ENCODE measurements at places on chromosomes 3 and 15.

- DNase-seq: no peak
Observed at GRCh38 chr3:156489462-156489911, 65.4 kb downstream of the SSR3 start.

GRCh38 chr3:46848271-46849044, 14.8 kb downstream of the MYL3 start:
- DNase-seq: peak; percentile 53

- DNase-seq: no peak
Observed at GRCh38 chr15:40844696-40845030, 815 bp downstream of the SPINT1 start.

- no peak for DNase-seq
Observed at GRCh38 chr15:49979705-49980382, 139.2 kb downstream of the ATP8B4 start.

DNA sequence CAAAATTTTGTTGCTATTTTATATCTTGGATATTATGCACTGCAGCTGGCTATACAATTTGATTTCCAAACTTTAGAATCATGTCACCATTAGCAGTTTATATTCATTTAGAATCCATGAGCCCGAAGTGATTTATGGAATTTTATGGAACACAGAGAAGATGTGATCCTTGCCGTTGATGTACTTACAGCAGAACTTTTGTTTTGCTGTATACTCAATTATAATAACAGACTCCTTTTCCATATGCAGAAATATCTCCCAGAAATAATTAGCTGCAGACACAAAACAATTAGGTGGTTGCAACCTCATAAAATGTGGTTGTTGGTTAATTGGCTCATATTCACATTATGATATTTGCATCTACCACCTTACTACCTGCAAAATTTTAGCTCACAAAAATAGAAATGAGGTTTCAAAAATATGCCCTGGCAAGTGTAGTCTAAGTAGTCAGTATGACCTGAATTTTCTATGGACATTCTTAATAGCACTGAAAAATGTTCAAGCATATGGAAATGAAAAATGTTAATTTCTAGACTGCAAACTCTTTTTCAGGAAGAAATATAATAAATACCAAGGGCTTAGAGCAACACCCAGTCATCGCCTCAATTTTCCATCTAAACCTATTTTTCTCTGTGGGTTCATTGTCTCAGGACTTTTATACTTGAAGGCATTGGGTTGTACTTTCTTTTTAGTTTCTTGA, 997.6 kb downstream of the MCTP2 start:
- DNase-seq: no peak

DNA sequence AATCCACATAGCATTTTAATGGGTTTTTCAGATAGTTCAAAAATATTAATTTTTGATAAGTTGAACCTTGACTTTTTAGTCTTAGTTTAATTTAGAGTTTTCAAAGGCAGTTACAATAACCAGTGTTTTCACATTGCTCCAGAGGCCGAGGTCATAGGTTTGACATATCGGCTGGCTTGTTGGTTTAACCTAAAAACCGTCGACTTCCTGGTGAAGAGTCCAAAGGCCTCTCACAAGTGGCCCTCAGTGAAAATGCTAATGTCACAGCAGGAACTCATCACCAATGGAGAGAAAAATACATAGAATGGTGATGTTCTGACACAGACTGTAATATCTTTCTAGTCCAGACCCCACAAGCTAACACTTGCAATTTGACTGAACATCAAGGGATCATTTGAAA, 642.3 kb downstream of the PLOD2 start:
- DNase-seq: no peak

DNA sequence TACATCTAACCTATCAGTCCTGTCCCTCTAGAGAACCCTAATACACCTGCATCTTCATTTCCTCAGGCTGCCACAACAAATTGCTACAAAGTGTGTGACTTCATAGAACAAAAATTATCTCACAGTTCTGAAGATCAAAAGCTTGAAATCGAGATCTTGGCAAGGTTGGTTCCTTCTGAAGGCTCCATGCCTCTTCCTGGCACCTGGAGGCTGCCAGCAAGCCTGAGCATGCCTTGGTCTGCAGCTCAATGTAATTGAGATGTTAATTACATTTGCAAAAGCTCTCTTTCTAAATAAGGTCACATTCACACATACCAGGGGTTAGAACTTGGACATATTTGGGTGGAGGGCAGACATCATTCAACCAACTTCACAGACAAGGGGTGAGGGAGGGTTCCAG, 86.4 kb upstream of the ABHD17C start:
- no peak for DNase-seq

DNA sequence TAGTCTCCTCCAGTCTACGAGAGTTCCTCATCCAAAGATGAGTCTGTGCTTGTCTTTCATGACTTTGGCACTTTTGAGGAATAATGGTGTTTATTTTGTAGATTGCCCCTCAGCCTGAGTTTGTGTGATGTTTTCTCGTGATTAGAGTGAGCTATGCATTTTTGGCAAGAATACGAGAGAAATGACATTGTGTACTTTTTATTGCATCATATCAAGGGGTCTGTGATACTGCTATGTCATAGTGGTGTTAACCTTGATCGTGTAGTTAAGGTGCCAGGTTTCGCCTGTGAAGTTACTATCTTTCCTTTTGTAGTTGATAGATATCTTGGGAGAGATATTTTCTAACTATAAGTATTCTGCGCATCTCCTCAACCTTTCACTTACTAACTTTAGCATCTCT, 18.9 kb downstream of the RSRC1 start:
- DNase-seq: no peak

- DNase-seq: peak; percentile 81
Observed at GRCh38 chr3:183185696-183186095, 23.2 kb upstream of the LAMP3 start.

- no peak for DNase-seq
Observed at GRCh38 chr15:58139989-58140522, 1.9 kb downstream of the AQP9 start.

GRCh38 chr3:54014067-54014466, 108.3 kb upstream of the CACNA2D3 start:
- DNase-seq: no peak

- peak; percentile 43 for DNase-seq
Observed at GRCh38 chr3:45095916-45096526, 50.2 kb downstream of the CDCP1 start.

- peak; percentile 46 for DNase-seq
Observed at GRCh38 chr15:98860281-98861041, 147.1 kb downstream of the PGPEP1L start.

- no peak for DNase-seq
Observed at GRCh38 chr15:25763331-25763751, 99.8 kb downstream of the ATP10A start.

DNA sequence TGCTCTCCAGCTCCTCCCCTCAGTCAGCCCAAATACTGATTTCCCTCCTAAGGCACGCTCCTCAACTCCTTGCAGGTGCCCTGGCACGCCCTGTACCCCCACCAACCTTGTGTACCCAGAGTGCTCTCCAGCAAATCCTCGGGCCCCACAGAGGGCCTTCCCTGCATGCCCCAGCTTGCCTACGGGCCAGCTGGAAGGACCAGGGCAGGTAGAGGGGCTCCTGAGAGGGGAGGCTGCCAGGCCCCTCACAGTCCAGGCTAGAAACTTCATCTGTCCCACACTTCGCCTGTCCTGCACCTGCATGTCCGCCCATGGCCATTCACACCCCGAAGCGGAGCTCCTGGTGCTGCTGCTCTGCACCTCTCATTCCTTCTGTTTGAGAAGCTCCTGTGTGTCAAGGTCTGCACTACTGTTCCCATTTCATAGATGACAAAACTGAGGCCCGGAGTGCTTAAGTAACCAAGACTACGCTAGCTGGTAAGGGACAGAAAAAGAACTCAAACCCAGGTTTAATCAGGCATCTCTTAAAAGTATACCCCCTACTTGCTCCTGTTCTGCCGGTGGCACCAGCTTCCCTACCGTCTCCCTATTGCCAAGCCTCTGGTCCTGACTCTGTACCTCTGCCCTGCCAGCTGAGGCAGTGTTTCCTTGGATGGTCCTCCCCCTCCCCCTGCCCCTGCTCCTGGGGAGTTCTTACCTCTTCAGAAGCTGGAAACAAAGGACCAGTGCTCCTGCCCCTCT, 35.6 kb downstream of the ZXDC start:
- no peak for DNase-seq

DNA sequence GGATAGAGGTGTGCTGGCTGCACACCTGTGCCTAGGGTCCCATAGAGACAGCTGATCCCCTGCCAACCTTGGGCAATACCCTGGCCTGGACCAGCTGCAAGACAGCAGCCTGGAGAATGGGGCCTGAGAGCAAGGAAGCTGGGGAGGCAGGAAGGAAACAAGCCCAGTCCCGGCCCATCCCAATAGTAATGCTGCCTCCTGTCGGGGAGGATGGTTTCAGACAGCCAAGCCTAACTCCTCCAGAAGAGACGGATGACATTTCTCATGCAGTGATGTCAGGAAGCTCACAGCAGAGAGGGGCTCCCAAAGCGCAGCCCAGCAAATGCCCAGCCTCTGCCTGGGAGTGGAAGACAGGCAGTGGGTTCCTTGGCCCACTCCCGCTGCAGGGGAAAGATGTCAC, 408.8 kb downstream of the OCA2 start:
- no peak for DNase-seq

- no peak for DNase-seq
Observed at GRCh38 chr15:91113030-91113429, 13.0 kb downstream of the SV2B start.

DNA sequence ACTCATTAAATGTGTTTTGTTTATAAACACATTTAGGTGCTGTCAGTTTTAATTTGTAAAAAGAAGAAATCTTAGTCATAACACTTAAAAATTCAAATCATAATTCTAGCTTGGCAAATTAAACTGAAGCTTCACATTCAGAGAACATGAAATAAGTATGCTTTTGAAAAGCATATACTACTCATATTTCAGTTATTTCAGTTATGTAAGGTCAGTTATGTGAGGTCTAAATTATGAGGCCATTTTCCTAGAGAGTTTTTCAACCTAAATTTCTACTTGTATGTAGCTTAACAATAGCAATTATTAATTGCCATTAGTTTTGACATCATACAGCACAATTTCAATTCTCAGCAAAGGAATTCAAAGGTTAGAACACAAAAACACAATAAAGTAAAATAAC, 465.0 kb downstream of the PLOD2 start:
- peak; percentile 24 for DNase-seq

DNA sequence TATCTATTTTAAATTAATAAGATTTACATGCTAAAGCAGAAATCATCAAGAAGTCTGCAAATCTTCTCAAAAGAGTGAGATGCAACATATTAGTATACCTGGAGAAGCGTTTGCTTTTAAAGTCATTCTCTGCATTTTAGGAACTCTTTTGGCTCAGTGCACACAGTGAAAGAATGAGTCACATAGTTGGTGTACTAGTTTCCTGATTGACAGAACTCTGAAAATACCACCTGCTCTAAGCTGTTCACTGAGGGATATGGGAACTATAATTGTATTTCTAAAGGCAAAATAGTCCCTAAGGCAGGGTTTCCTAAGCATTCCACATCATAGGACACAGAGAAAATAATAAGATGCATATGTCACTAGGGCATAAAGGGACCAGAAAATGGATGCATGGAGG, 838.5 kb downstream of the DIPK2A start:
- DNase-seq: no peak

- DNase-seq: no peak
Observed at GRCh38 chr3:59001675-59002074, 48.1 kb downstream of the CFAP20DC start.
